ENCODE measurements at places on chromosomes 3 and 15.

DNA sequence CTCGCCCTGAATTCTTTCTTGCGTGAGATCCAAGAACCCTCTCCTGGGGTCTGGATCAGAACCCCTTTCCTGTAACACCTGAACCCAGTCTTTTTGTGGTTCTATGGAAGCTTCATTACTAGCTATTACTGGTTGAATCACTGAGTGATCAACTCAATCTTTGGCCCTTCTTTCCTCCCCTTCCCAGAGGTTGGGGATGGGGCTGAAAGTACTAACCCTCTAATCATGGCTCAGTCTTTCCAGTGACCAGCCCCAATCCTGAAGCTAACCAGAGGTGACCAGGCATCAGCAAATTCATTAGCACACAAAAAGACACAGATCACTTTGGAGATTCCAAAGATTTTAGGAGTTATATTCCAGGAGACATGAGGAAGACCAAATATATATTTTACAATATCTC lies 39.5 kb downstream of the HERC1 start:
- no peak for DNase-seq

DNA sequence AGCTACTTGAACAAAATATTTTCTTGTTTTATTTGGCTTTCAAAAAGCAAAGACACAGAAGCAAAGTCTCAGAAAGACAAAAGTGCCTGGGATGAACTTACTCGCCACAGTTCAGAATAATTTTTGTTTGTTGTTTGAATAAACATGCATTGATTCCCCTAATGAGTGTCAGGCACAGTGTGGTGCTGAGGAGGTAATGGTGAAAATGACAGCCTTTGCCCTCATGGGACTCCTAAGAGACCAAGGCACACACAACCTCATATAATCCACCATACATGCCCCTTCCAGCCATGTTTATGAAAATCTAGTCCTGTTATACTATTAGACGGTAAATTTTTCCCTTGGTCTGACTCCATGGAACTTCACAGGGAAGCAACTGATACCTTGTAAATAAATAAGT lies 2.5 kb downstream of the GOLIM4 start:
- no peak for DNase-seq

GRCh38 chr3:12135029-12135657 lies 23.6 kb downstream of the TIMP4 start:
- peak; percentile 74 for DNase-seq

- DNase-seq = peak; percentile 51
Measured at GRCh38 chr3:39126532-39127071, 19.1 kb downstream of the TTC21A start.

- DNase-seq = no peak
Measured at GRCh38 chr3:53346514-53346913, 829 bp downstream of the DCP1A start.

DNA sequence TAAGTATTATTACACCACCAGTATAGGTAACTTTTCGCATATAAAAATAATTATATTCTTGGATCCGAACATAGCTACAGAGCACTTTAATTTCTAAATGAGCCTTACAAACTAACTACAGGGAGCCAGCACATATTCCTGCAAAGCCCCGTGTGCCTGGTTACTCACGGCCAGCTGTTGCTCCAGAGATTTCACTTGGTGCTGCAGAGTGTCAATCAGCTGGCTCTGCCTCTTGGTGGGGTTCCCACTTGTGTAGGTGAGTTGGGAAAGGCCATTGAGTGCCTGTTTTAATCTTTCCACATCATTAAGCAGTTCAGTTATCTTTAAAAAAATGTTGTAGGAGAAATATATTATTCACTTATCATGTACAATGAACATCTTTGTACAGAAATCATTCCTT lies 98.9 kb downstream of the UACA start:
- DNase-seq = no peak

- DNase-seq = no peak
Measured at GRCh38 chr15:66047321-66048024, 178.2 kb downstream of the RAB11A start.

GRCh38 chr15:86837294-86838061 lies 757.8 kb downstream of the AGBL1 start:
- DNase-seq = no peak

DNA sequence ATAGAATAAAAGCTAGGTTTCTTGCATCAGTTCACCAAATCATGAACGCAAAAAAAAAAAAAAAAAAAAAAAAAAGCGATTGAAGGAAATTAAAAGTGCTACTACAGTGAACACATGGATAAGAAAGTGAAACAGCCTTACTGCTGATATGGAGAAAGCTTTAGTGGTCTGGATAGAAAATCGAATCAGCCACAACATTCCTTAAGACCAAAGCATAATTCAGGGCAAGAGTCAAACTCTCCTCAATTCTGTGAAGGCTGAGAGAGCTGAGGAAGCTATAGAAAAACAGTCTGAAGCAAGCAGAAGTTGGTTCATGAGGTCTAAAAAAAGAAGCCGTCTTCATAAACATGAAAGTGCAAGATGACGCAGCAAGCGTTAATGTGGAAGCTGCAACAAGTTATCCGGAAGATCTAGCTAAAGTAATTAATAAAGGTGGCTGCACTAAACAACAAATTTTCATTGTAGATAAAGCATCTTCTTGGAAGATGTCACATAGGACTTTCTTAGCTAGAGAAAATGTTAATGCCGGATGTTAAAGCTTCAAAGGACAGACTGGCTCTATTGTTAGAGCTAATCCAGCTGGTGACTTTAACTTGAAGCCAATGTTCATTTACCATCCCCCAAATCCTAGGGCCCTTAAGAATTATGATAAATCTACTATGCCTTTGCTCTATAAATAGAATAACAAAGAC lies 19.2 kb downstream of the P3H2 start:
- DNase-seq = peak; percentile 12

- peak; percentile 60 for DNase-seq
Measured at GRCh38 chr15:26260517-26261133, 397.5 kb upstream of the ATP10A start.

- no peak for DNase-seq
Measured at GRCh38 chr3:180097626-180098025, 60.9 kb upstream of the PEX5L start.

DNA sequence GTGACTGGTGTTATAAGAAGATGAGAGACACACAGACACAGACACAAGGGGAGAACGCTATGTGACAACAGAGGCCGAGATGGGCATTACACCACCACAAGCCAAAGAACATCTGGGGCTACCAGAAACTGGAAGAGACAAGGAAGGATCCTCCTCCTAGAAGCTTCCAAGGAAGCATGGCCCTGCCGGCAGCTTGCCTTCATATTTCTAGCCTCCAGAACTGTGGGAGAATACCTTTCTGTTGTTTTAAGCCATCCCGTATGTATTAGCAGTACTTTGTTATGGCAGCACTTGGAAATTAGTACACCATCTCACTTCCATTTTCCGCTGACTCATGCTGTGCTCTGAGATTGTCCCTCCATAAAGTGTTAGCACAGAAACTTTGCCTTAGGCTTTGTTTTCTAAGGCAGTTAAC lies 38.7 kb upstream of the CA12 start:
- DNase-seq = no peak

DNA sequence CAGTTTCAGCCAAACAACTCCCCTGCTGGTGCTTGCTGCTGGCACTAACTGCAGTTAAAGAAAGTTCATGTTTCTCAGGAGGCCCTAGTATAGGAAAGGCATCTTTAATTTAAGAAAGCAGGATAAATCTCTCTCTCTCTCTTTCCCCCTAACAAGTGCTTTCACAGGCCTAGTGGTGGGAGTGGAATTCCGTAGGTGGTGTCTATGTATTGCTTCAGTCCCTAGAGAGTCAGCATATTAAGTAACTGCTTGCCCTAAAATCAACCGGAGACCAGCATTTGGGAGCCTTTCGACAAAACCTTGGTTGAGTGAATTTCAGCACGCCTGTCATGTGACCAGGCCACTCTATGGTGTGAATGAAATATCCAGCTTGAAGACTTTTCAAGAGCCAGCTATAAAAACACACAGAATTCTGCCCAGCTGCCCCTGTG lies 169.2 kb upstream of the TGFBR2 start:
- DNase-seq = no peak

GRCh38 chr15:94487635-94488034 lies 256.3 kb downstream of the MCTP2 start:
- DNase-seq = no peak

GRCh38 chr3:57184526-57184925 lies 15.3 kb downstream of the HESX1 start:
- DNase-seq = peak; percentile 36

DNA sequence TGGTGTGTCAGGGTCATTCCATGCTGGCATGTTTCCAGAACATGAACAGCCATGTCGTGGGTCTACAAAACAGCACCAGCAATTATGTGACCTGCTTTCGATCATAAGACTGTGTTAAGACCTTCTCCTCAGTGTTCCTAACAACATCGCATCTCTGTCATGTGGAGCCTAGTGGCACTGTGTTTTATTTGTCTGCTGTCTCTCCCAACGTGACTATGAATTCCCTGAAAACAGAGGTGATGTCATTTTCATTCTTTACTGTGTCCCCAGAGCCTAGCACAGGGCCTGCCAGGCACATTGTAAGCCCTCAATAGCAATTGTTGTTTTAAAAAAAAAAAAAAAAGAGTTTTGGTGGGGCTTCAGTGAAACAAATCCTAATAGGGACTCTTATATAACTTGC lies 94.2 kb upstream of the IL12A start:
- DNase-seq = no peak

- DNase-seq = no peak
Measured at GRCh38 chr3:49940667-49941249, 808 bp downstream of the RBM6 start.

DNA sequence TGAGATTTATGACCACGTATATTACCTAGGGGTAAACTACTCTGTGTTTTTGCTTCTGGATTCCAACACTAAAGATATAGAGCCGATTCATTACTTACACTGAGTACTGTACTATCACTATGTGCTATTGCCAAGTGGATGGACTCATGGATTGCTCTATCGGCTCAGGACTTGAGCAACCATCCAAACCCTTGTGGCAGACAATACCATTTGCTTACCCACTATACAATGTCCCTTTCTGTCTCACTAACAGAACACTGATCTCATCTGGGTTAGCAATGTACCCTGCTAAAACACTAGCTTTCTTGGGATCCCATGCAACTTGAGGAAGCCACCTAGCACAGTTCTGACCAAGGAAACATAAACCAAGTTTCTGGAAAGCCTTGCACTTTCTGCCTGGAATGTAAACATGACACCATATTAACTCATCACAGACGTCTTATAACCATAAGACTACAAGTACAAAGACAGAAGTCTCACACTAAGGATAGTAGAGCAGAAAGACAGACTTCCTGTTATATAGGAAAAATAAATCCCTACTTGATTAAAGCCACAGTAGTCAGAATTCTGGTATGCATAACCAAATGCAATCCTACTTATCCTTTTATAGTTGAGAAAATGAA lies 38.6 kb downstream of the HACD2 start:
- DNase-seq = peak; percentile 39

DNA sequence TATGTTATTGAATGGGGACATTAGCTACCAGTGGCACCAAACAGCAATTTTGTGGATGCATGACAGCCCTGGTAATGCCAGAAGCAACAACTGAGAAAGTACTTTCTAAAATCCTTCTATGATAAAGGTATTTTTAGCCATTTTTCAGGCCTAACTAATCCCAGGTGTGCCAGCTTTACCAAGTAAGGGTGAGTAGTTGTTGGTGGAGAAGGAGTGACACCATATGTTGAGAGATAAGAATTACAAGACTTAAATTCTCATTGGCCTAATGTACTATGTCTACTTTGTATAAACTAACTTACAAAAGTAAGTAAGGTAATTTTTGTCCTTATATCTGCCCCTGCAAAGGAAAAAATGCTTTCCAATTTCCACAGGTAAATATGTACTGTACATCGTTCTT lies 4.1 kb upstream of the COX17 start:
- DNase-seq = peak; percentile 67

- peak; percentile 89 for DNase-seq
Measured at GRCh38 chr3:101950510-101950909, 101.2 kb downstream of the NFKBIZ start.

GRCh38 chr3:41575724-41576123 lies 376.4 kb downstream of the CTNNB1 start:
- DNase-seq = no peak

DNA sequence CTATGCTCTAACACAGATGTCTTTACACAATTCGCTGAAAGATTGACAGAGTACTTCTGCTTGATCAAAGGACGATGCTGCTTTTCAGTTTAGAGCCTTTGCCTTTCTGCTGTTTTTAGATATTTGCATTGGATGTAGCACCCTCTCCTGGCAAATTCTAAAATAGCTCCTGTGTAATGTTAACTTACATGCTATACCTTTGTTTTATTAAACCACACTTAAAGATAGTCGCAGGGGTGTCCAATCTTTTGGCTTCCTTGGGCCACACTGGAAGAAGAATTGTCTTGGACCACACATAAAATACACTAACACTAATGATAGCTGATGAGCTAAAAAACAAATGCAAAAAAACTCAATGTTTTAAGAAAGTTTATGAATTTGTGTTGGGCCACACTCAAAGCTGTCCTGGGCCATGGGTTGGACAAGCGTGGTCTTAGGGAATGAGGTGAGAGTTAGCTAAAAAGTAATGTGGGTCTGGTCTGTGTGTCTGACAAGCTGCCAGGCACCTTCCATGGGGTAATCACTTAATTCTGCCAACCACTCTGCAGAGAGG lies 62.9 kb downstream of the ATG7 start:
- DNase-seq = peak; percentile 68

GRCh38 chr3:131454501-131454900 lies 48.3 kb downstream of the MRPL3 start:
- DNase-seq = peak; percentile 7

GRCh38 chr15:49898575-49899283 lies 220.3 kb downstream of the ATP8B4 start:
- DNase-seq = no peak

- DNase-seq = no peak
Measured at GRCh38 chr3:169245631-169246030, 417.9 kb downstream of the MECOM start.

DNA sequence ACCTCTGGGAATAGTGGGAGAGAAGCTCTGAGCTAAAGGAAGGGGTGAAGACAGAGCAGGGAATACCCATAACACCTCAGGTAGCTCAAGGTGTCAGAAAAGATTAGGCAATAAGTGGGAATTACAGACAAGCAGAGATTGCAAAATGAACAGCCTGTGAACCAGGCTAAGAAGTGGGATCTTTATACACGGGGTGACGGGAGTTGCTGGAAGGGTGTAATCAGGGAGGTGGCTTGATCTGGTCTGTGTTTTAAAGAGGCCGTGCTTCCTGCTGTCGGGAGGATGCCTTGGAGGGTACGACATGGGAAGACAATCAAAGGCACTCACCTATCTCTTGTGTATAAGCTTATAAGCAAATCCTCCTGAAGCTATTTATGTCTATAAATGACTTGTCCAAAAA lies 216.3 kb downstream of the CLSTN2 start:
- no peak for DNase-seq

DNA sequence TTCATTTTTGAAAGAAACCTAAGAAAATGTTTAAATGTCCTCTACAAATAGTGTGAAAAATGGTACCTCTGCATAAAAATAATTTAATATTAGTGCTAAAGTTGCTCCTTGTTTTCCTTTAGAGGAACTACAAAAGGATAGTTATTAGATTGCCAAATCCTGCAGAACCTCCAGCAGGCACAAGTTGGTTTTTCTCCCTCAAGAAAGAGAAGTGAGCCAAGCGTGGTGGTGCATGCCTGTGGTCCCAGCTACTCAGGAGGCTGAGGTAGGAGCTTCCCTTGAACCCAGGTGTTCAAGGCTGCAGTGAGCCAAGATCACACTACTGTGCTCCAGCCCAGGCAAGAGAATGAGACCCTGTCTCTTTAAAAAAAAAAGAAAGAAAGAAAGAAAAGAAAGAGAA lies 85.1 kb upstream of the TSEN2 start:
- no peak for DNase-seq

GRCh38 chr15:42143866-42144625 lies 12.4 kb downstream of the PLA2G4F start:
- no peak for DNase-seq
